Left lung (tissue), 14 donors: ENCODE measurements at places on chromosomes 5 and 9. TPM values are rescaled to one million over a fixed set of nuclear protein-coding genes. Genes with fewer than 3 reads are reported as not detected.

DNA sequence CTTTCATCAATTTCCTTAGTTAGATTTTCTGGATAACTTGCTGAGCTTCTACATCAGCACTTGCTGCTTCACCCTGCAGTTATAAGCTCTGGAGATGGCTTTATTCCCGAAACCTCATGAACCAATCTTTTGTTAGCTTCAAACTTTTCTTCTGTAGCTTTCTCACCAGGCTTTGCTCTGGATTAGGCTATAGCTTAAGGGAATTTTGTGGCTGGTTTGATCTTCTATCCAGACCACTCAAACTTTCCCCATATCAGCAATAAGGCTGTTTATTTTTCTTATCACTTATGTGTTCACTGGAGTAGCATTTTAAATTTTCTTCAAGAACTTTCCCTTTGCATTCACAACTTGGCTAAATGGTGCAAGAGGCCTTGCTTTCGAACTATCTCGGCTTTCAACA is 1173.5 kb upstream of the NUDT12 start:
- no peak overlapping the region for H3K4me3 ChIP-seq
- DNase-seq, result no peak
- no peaks in the 10 kb centered on the region for H3K4me1 ChIP-seq

DNA sequence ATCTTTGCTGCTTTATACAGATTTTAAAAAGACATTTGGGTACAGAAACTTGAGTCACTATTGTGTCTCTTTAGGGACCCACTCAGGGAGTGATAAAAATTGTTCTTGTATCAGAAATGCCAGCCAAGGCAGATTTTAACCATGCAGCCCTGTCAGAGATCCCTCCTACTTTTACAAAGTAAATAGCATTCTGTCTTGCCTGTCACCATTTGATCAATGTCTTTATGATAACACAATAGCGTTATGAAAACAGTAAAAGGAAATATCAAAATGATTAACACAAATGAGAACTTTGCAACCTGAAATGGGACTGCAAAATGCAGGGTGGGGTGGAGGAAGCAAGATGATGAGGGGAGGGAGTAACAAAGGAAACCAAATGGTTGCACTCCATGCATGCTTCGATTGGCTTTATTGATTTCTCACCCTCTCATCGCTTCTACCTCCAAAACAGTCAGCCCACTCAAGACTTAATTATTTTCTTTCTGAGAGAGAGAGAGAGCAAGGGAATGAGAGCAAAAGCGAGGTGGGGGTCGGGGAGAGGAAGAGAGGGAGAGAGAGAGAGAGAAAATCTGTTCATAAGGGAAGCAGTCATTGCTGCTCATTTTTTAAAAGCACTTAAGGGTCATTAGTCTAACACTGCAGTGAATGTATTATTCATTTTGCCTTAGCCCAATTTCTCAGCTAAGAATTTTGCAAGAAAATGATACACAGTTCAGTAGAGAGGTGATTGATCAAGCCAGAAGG is 576.5 kb downstream of the CSNK1G3 start:
- no peak overlapping the region for H3K27ac ChIP-seq
- no peak for DNase-seq
- H3K4me1 ChIP-seq, result no peaks in the 10 kb centered on the region

DNA sequence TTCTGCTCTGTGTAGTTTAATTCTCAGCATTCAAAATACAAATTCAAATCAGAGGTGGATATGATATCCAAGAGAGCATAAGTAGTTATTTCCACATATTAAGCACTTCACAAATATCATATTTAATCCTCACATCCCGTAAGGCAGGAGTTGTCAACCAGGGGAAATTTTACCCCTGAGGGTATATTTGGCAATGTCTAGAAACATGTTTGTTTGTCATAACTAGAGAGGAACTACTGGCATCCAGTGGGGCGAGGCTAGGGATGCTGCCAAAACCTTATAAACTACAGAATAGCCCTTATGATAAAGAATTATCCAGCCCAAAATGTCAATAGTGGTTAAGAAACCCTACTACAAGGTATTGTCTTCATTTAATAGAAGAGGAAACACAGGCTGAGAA is 619.4 kb downstream of the SLCO4C1 start:
- no peak overlapping the region for H3K27ac ChIP-seq
- DNase-seq, result no peak
- no peaks in the 10 kb centered on the region for H3K27me3 ChIP-seq
- no peak overlapping the region for H3K4me3 ChIP-seq
- H3K36me3 ChIP-seq, result no peaks in the 10 kb centered on the region

- no peak overlapping the region for H3K27ac ChIP-seq
- no peaks in the 10 kb centered on the region for H3K4me1 ChIP-seq
- no peaks in the 10 kb centered on the region for H3K36me3 ChIP-seq
These were observed 274.5 kb downstream of the NSG2 start for GRCh38 chr5:174320051-174320450.

Gene HMCN2
- total RNA-seq, result 3.9 TPM

Gene FOXD4L3
- total RNA-seq, result not detected

- H3K4me3 ChIP-seq, result peak overlapping the region; percentile 70
- no peak for DNase-seq
- H3K36me3 ChIP-seq, result no peaks in the 10 kb centered on the region
- H3K27me3 ChIP-seq, result peaks cover 29% of the 10 kb centered on the region
These were observed 978 bp downstream of the P4HA2 start for GRCh38 chr5:132226516-132227234.

Gene GGTA1
- 7.5 TPM for total RNA-seq

- H3K27me3 ChIP-seq, result no peaks in the 10 kb centered on the region
- no peak overlapping the region for H3K4me3 ChIP-seq
- no peak for DNase-seq
These were observed 33.5 kb downstream of the ANGPTL2 start for GRCh38 chr9:127088724-127089615.

DNA sequence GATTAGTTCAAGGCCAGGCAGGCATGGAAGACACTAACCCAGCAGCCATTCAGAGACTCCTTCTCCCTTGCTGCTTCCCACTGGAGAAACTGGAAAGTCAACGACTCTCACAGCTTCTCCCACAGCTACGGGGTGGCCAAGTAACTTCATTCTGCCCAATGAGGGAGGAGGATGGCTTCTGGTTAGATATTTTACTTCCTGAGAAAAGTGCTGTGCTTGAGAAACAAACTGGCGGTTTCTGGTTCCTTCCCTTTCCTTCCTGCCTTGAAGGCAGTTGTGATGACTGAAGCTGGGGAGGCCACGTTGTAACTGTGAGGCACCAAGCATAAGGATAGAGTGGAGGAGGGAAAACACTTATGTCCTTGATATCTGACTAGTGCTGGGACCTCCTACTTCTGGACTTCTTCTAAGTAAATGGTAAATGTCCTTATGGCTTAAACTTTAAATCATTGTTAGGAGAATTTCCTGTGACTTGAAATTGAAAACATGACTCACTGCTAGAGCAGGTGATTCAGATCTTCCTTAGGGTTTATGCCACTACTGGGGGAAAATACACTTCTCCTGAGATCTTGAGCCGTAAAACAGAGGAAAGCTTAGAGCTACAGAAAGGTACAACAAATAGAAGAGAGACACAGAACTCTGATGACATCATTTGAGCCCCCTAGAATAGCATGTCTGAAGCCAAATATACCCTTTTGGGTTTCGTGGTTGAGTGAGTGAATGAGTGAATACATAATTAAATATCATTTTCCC is 3.1 kb upstream of the GNPDA1 start:
- no peak for DNase-seq
- H3K36me3 ChIP-seq, result no peaks in the 10 kb centered on the region
- H3K4me1 ChIP-seq, result peaks cover 15% of the 10 kb centered on the region
- no peaks in the 10 kb centered on the region for H3K27me3 ChIP-seq
- H3K27ac ChIP-seq, result peak overlapping the region; percentile 88
- no peak overlapping the region for H3K4me3 ChIP-seq

Gene C5orf58
- total RNA-seq, result not detected

Gene TPPP
- total RNA-seq, result 9.6 TPM

DNA sequence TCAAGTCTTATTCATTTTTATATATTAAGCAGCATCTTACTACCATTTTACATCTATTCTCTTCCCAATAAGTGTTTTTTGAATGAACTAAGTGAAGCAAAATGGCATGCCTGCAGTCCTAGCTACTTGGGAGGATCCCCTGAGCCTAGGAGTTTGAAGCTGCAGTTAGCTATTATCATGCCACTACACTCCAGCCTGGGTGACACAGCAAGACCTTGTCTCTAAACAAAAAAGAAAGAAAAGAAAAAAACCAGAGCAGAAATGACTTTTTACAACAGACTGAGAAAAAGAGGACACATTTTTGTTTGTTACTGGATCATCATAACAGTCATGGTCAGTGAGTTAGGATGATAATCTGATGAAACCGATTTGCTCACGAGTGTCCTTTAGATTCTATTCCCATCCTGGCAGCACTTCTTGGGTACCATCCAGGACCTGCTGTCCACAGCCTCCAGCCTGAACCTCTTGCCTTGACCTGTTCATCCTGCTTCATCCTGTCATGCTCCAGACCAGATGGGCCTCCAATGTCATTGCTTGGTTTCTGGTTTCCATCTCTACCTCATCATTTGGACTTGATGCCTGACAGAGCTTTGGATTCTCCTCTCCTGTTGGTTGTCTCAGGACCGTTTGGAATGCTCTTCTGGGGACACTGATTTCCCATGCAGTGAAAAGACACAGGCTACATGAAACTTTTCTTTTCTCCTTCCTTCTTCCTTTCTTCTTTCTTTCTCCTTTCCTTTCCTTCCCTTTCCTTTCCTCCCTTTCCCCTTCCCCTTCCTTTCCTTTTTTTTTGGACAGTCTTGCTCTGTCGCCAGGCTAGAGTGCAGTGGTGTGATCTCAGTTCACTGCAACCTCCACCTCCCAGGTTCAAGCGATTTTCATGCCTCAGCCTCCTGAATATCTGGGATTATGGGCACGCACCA is 50.1 kb upstream of the GLRX start:
- H3K4me1 ChIP-seq, result peaks cover 29% of the 10 kb centered on the region
- no peak overlapping the region for H3K27ac ChIP-seq
- H3K36me3 ChIP-seq, result no peaks in the 10 kb centered on the region
- H3K4me3 ChIP-seq, result no peak overlapping the region

Gene PIK3R1
- 70.9 TPM for total RNA-seq

DNA sequence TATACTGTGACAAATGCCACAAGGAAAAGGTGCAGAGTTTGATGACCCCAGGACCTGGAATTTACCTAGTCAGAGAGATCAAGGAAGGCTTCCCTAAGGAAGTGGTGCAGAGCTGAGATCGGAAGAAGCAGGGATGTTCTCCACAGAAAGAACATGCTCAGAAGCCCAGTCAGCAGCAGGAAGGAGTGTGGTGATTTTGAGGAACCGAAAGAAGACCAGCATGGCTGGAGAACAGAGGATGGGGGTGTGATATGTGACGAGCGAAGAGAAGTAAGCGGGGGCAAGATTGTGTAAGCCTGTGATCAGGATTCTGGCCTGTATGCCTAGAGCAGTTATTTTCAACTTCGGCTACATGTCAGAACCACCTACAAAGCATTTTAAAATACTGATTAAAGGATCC is 18.7 kb upstream of the PIK3R1 start:
- H3K4me1 ChIP-seq, result no peaks in the 10 kb centered on the region
- H3K27me3 ChIP-seq, result no peaks in the 10 kb centered on the region
- no peaks in the 10 kb centered on the region for H3K36me3 ChIP-seq
- DNase-seq, result peak; percentile 70

GRCh38 chr5:174242573-174242972 is 197.1 kb downstream of the NSG2 start:
- no peak overlapping the region for H3K4me3 ChIP-seq
- H3K27ac ChIP-seq, result no peak overlapping the region
- no peak for DNase-seq
- H3K36me3 ChIP-seq, result no peaks in the 10 kb centered on the region

GRCh38 chr9:128903871-128904620 is 16.7 kb upstream of the PHYHD1 start:
- no peak overlapping the region for H3K4me3 ChIP-seq
- DNase-seq, result no peak
- no peaks in the 10 kb centered on the region for H3K27me3 ChIP-seq

DNA sequence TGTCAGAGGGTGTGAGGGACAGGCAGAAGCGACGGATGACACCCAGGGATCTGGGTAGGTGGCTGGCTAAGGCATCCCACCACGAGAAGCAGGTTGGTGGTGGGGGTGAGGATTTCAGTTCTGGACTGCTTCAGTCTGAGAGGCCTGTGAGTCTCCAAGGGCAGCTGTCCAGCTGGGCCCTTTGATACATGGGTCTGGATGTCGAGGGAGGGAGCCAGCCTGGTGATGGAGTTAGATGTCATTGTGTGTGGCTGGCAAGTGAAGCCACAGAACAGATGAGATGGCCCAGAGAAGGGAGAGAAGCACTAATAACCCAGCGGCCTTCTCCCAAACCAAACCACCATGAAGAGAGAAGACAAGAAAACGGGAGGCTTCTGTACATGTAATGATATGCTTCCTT is 11.1 kb downstream of the MED27 start:
- H3K27ac ChIP-seq, result no peak overlapping the region
- no peaks in the 10 kb centered on the region for H3K4me1 ChIP-seq
- no peak for DNase-seq
- no peaks in the 10 kb centered on the region for H3K27me3 ChIP-seq

DNA sequence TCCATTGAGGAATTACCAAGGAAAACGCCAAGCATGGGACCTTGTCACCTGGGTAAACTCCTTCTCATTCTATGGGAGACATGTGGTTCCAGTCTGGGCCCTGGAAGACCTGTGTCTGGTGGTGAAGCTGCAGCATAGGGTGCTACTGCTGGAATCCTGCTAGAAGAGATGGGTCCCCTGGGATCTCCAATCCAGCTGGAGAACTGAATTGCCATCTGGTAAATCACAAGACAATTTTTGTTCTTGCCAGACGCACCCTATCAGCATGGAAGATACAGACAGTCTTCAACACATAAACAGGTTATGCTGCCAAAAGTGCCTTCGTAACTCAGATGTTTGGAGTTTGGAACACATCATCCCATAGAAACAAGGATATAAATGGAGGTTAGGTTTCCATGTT is 424.0 kb upstream of the BRINP1 start:
- no peak for DNase-seq
- H3K27me3 ChIP-seq, result no peaks in the 10 kb centered on the region
- no peaks in the 10 kb centered on the region for H3K36me3 ChIP-seq
- no peak overlapping the region for H3K27ac ChIP-seq
- no peaks in the 10 kb centered on the region for H3K4me1 ChIP-seq

Gene FGF18
- 2.3 TPM for total RNA-seq

GRCh38 chr5:84255315-84255714 is 129.4 kb downstream of the EDIL3 start:
- no peaks in the 10 kb centered on the region for H3K36me3 ChIP-seq
- no peak overlapping the region for H3K27ac ChIP-seq
- DNase-seq, result no peak

Gene TMEM232
- 5.1 TPM for total RNA-seq
